ENCODE measurements at places on chromosomes 16 and 17. TPM values are rescaled to one million over a fixed set of nuclear protein-coding genes. Genes with fewer than 3 reads are reported as not detected.

GRCh38 chr16:57752581-57753447 lies 17.2 kb downstream of the KATNB1 start:
- no peak for DNase-seq

DNA sequence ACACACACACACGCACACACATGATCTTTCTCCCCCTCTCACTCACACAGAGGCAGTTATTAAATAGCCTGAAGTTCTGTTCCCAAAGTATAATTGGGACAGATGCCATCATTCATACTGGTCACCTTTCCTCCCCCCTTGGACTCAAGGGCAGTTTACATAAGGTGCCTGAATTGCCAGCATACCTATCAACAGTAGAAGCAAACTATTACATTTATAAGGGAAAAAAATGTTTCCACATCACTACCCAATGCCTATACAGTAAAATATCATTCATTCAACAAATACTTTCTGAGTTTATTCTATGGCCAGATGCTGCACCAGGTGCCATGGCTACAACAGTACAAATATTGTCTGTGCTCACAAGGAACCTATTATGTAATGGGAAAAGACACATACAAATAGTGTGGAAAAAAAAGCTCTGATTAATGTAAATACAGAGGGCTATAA lies 6.3 kb downstream of the CNTD1 start:
- DNase-seq, result no peak

DNA sequence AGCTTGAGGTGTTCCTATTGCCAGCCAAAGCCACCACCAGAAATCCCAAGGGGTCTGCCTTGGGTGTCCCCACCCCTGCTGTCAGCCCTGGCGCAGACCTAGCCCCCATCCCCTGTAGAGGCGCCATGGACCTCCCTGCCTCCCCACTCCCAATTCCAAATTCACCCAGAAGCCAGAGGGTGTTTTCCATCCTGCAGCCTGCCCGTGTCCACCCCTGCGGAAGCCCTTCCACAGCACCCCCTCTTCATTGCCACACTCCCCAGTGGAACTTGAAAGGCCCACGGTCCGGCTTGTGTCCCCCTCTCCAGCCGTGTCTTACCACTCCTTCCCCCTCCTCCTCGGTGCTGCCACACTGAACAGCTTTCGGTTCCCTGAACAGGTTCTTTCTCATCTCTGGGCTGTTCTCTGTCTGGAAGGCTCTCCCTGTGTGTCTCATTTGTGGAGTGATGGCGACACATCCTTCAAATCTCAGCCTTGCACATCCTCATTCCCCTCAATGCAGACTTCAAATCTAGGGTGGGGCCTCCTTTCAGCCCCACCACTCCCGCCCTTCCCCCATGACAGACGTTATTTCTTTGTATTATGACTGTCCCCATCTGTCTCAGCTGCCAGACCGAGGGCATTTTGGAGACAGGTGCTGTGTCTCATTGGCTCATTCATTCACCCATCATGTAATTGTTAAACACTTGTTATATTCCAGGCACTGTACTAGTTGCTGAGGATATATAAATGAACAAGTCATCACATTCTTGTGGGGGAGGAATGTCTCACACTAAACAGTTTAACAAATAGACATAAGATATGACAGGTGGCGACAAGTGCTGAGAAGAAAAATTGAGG lies 36.3 kb downstream of the ADGRG5 start:
- no peak for DNase-seq

- DNase-seq, result no peak
These were observed 249.2 kb downstream of the FOXL1 start for GRCh38 chr16:86827521-86827920.

Gene FNDC8
- not detected for total RNA-seq

DNA sequence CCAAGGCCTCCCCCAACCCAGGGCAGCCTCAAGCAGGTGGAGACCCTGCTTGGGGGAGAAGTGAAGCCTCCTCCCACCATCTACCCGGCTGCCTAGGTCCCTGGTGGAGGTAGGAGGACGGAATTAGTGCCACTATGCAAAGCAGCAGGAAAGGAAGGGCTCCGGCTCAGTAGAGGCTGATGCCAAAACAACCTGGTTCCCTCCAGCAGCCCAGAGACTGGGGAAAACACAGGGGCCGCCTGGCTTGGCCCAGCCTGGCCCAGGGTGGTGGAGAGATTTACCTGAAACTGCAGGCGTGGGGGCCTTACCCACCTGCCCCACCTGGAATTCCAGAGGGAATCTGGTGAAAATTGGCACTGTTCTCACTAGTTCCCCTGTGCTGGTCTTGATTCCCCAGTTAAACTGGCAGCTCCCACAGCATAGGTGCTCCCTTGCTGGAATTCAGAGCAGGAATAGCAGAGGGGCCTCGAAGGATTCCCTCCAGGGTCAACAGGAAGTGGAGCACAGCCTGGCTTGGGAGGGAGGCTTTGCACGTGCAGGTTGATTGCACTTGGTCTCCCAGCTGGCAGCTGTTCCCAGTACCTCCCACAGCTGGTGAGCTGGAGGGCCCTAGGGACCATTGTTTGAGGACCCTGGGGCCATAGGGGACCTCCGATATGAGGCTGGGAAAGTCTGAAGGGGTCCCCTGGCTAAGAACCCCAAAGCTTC lies 4.5 kb downstream of the CD79B start:
- no peak for DNase-seq

Gene PEX12
- 4.7 TPM for total RNA-seq

DNA sequence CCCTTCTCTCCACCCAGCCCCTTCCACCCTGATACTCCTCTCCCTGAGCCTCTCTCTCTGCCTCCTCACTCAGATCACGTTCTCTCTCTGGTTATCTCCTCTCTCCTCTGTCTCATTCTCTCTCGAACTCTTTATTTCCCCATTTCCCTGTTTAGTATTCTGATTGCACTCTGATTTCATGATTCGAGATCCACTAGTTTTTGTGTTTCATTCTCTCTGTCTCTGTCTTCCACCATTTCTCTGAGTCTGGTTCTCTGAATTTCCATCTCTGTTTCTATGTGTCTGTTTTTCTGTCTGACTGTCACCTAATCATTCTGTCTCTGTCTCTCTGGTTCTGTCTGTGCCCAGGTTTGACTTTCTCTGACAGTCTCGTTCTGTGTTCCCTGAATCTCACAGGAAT lies 2.0 kb downstream of the SEZ6L2 start:
- DNase-seq, result no peak

Gene OR1A1
- total RNA-seq, result not detected

DNA sequence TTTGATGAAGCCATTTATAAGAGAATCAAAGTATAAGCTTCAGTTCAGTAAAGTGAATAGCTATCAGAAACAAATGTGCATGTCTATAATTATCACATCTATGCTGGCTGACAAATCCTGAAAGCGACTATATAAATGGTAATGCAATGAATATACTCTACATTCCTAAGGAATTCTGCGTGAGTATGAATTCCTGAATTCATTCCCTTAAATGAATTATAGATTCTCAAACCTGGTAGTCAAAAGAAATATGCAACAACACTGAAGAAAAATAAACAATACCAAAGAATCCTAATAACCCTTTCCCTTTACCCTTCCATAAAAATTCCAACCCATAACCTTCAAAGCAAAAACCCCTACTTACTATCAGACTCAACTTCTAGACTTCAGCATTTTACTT lies 416.6 kb upstream of the PMFBP1 start:
- DNase-seq, result no peak

Gene CNTNAP4
- not detected for total RNA-seq

Gene NOTUM
- total RNA-seq, result not detected

DNA sequence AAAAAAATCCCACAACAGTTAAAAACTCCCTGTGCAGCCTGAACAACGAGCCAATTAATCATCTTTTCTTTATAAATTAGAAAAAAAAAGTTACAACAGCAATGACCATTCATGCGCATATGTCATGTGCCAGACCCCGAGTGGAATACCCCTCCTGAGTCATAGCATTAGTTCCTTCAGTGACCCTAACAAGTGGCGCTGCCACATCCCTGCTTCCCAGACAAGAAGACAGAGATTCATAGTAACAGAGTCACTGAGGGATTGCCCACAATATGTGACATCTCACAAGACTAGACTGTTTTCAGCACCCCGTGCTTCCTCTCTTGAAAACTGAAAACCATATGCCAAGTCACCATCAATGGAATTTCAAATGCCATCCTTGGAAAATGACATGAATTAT lies 7.9 kb downstream of the UMOD start:
- no peak for DNase-seq

- DNase-seq, result no peak
These were observed 158.9 kb upstream of the NOL11 start for GRCh38 chr17:67558740-67559380.

- no peak for DNase-seq
These were observed 15.0 kb upstream of the PITPNA start for GRCh38 chr17:1577583-1578013.

- DNase-seq, result no peak
These were observed 1.3 kb downstream of the C17orf58 start for GRCh38 chr17:67994817-67995569.

- DNase-seq, result no peak
These were observed 288.6 kb upstream of the CCL2 start for GRCh38 chr17:33966410-33967059.

Gene TBC1D28
- not detected for total RNA-seq
